ENCODE measurements at places on chromosomes 16 and 17. TPM values are rescaled to one million over a fixed set of nuclear protein-coding genes. Genes with fewer than 3 reads are reported as not detected.

TP53TG3F gene
- not detected for total RNA-seq

CCDC154 gene
- 0.32 TPM for total RNA-seq

GNGT2 gene
- not detected for total RNA-seq

GRAPL gene
- total RNA-seq = 0.16 TPM

EVPLL gene
- total RNA-seq = not detected

SMPD3 gene
- 0.09 TPM for total RNA-seq

CNGB1 gene
- not detected for total RNA-seq

TLCD3B gene
- not detected for total RNA-seq

YPEL2 gene
- total RNA-seq = 8.5 TPM

UBFD1 gene
- total RNA-seq = 40.9 TPM

STX4 gene
- 38.9 TPM for total RNA-seq

ADAM11 gene
- total RNA-seq = 0.32 TPM

DNAH17 gene
- total RNA-seq = under 0.01 TPM

SMIM36 gene
- total RNA-seq = not detected
